ENCODE measurements at places on chromosomes 4 and X.

DNA sequence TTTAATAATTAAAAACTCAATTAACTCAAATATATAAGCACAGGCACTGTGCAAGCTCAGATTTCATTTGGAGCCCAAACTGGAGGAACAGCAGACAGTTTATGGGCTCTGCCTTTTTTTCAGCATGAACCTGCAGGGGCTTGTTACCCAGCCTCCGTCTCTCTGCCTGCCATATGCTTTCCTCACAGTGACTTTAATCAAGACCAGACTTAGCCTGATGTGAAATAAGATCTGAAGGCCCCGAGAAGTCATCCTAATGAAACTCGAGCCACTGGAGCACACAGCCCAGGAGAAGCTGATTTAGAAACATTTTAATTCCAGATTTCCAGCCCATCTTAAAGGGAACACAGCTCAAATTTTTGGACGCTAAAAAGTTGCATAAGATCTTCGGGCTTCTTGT is 55.6 kb downstream of the SPATA18 start:
- no peak for DNase-seq

GRCh38 chr4:175667122-175667521 is 144.9 kb downstream of the GPM6A start:
- DNase-seq: no peak

GRCh38 chr4:38610966-38611431 is 53.0 kb upstream of the KLF3 start:
- DNase-seq: no peak

- DNase-seq: no peak
Measured at GRCh38 chrX:132900633-132901293, 57.7 kb downstream of the HS6ST2 start.

GRCh38 chr4:14257903-14258302 is 630.4 kb upstream of the BOD1L1 start:
- no peak for DNase-seq

GRCh38 chr4:181674315-181674875 is 568.8 kb upstream of the TENM3 start:
- DNase-seq: no peak

DNA sequence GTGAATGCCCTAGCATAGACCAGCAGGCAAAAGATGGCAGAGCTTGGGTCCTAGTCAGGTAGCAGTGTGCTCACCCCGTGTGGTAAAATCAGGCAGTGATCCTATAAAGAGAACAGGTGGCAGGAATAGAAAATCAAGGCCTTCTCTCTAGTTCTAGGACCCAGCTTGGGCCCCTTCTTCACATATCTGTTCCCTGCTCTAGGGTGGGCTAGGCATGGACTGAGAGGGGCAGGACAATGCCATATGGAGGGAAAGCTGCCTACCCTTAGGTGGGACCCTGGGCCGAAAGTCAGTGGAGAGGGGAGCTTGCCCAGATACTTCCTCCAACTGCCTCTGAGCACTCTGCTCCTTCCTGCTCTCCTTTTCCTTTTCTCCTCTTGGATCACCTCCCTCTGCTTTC is 117.4 kb upstream of the NALF2 start:
- no peak for DNase-seq

DNA sequence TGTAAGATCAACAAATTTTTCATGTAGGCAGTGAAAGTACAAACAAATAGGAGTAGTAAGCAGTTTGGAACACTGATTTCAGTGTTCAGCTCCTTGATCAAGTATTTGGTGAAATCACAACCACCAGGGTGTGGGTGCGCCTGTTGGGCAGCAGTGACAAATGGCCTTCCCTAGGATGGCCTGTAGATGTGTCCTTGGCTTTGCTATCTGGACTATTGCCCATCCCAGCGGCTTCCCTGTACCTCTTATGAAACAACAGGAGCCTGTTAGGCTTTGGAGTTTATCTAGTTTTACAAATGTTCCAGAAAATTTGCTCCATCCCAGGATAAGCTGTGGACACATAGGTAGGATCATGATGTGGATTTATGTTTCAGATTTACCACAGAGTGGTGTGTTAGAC is 216.8 kb upstream of the FAT1 start:
- DNase-seq: no peak

GRCh38 chrX:152991123-152991522 is 2.8 kb downstream of the PNMA5 start:
- DNase-seq: no peak

- DNase-seq: no peak
Measured at GRCh38 chr4:105569057-105569865, 16.8 kb downstream of the ARHGEF38 start.

GRCh38 chrX:6885396-6885795 is 262.1 kb upstream of the STS start:
- no peak for DNase-seq

GRCh38 chrX:128436397-128437103 is 384.3 kb upstream of the ACTRT1 start:
- DNase-seq: no peak

DNA sequence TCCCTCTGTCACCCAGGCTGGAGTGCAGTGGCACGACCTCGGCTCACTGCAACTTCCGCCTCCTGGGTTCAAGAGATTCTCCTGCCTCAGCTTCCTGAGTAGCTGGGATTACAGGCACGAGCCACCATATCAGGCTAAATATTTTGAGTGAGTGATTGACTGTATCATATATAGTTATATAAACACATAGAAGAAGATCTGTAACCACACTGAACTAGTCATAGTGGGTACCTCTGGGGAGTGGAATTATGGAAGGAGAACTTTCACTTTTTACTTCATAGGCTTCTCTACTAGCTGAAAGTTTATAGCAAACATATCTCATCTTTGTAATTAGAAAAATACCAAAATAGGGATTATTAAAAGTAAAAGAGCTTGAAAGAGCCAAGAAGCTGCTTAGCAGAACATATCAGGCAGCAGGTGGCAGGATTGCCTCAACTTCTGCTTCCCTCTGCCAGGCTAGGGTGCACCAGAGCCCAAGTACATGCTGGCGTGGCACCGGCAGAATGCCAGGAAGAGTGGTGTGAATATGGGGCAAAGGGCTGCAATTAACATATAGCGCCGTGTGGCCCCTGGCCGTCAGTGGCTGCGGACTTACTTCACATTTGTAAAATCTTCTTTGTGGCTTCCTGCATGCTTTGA is 39.5 kb upstream of the CD40LG start:
- DNase-seq: no peak

- no peak for DNase-seq
Measured at GRCh38 chrX:2516623-2517022, 15.8 kb upstream of the DHRSX start.

DNA sequence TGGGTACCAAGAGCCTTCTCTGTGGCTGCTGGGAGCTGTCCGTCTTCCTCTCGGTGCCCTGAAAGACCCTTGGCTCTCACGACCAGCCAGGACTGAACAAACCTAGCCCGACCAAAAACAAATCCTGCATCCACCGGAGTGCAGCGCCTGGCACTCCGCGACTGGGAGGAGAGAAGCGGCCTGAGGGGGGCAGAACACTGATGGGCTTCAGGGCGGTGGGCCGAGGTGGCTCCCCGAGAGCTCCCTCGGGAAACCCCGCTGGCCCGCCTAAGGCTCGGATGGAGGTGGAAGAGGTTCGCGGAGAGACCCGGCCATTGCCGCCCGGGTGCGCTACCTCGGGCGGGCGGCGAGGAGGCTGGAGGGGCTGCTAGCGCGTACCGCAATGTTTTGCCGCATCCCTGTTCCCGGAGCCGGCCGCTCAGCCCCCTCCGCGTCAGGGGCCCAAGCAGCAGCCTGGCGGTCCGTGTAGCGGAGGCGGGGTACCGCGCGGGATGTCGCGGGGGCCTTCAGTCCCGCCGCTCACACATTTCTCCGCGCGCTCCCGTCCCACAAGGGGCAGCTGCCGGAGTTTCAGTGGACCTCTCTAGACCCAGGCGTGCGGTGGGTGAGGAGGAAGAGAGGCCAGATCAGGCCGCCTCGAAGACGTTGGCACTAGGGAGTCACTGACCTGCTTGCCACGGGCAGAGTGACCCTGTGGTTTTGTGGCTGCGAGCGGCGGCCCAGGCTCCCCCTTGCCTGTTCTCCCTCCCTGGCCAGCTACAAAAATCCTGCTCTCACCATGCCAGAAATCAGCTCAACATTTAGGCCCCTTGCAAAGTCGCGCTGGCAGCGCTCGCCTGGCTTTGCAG is 2.2 kb downstream of the SLITRK4 start:
- DNase-seq: no peak

- DNase-seq: no peak
Measured at GRCh38 chrX:153925739-153926551, at the start of gene ARHGAP4. TSS of gene ARHGAP4 (minus strand) at chrX:153926264. CDS start at chrX:153926202, 62 bp downstream.

DNA sequence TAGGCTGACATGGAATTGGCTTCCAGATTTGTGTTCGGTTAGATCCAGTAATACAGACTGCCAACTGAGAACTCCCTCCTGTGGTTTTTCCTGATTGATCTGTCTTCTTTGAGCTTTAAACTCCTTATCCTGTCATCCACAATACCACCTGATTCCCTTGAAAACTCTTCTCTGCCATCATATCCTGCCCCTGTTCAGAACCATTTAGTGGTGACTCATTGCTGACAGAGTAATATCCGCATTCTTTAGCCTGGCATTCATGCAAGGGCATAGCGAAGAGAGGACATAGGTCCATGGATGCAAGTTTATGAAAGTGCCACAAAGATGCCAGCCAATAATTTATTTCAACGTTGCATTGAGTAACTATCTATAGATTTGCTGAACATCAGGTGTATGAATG is 76.6 kb downstream of the ITIH6 start:
- DNase-seq: no peak

Data from NCI-H1436 treated with DMSO at 0.1 percent for 48 hours (cell line).